ENCODE measurements at places on chromosomes 1 and 21. TPM values are rescaled to one million over a fixed set of nuclear protein-coding genes. Genes with fewer than 3 reads are reported as not detected.
A peak's percentile ranks its signal among the peaks of the same experiment; 100 is the strongest.

Gene TTLL10
- 0.38 TPM for polyA plus RNA-seq

Gene CLDN14
- polyA plus RNA-seq, result 2.2 TPM

- DNase-seq, result no peak
Observed at GRCh38 chr1:41286992-41287391, 44.9 kb upstream of the SCMH1 start.

- DNase-seq, result no peak
Observed at GRCh38 chr1:109822749-109823542, 59.2 kb upstream of the EPS8L3 start.

DNA sequence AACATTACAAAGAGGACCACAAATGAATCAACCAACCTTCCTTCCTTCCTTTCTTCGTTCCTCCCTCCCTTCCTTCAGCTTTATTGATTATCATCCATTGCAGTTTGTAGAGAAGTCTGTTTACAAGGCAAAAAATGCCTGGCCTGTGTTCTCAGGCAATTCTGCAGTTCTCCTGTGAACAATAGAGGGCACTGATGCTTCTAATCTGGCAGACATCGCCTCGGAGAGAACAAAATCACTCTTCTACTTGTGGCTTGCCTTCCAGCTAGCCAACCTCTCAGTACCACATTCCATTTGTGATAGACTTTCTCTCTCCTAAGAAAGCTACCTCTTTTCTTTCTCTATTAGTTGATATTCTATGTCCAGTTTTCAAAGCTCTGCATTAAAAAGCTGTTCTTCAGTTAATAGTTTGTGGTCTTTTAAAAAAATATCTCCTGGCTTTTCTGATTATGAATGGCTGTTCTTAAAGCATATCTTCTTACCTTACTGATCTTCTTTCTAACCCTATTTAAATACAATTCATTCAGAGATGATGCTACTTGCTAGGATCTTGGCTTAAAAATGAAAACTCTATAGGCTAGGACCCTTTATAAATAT lies 26.9 kb upstream of the ESRRG start:
- peak; percentile 78 for DNase-seq

All from hepatocyte (in vitro differentiated cells).